ENCODE measurements at places on chromosomes 13 and 19. TPM values are rescaled to one million over a fixed set of nuclear protein-coding genes. Genes with fewer than 3 reads are reported as not detected.

Gene FXYD1
- total RNA-seq, result 152 TPM

DNA sequence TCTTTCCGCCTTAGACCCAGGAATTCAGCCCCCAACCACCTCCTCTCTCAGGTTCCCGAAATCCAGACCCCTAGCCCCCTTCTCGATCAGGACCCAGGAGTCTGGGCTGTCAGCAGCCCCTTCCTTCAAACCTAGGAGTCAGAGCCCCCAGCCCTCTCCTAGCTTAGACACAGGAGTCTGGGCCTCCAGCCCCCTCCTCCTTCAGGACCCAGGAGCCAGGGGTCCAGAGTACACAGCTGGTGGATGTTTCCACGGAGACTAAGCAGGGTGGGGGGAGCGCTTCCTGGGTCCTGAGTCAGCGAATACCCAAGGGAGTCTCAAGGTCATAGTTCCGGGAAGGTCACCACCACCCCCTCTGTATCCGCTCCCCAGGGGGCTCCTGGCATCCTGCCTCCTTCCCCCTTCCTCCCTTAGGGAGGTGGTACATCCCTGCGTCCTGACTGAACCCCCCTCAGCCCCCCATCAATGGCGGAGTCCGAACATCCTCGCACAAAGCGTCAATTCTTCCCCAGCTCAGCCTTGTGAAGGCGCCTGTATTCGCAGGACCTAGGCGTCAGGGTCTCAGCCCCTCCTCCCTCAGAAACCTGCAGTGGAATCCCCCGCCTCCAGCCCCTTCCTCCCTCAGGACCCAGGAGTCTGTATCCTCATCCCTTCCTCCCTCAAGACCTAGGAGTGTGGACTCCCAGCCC lies 4.6 kb downstream of the CADM4 start:
- DNase-seq, result peak; percentile 38

Gene C19orf73
- total RNA-seq, result 0.35 TPM

Gene POSTN
- 2,609 TPM for total RNA-seq

Gene AXL
- total RNA-seq, result 39.8 TPM

Gene PGLYRP2
- total RNA-seq, result not detected

GRCh38 chr19:38524994-38525634 lies 91.6 kb downstream of the RYR1 start:
- no peak for DNase-seq

GRCh38 chr13:113209759-113210421 lies 477 bp downstream of the CUL4A start:
- peak; percentile 55 for DNase-seq

- no peak for DNase-seq
These were observed 11.1 kb upstream of the MEX3D start for GRCh38 chr19:1579222-1579621.

DNA sequence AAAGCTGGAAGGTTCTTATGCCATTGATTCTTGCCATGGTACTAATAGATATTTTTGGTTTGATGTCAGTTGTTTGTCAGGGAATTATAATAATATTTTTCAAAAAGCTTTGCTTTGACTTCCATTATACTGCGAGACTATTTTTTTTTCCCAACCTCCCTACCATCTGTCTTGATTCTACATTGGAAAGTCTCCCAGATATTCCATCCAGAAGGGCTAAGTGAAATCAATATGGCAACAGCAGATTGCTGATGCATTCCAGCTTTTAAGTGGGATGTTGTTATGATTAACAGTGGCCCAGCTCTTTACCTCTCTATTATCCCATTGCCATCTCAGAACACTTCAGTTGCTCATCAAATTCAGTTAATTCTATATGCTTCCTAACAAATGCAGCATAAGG lies 247.4 kb downstream of the OXGR1 start:
- DNase-seq, result no peak

GRCh38 chr19:2300533-2300932 lies 7.4 kb downstream of the LINGO3 start:
- no peak for DNase-seq

GRCh38 chr13:109198585-109198984 lies 569.2 kb downstream of the MYO16 start:
- DNase-seq, result no peak

DNA sequence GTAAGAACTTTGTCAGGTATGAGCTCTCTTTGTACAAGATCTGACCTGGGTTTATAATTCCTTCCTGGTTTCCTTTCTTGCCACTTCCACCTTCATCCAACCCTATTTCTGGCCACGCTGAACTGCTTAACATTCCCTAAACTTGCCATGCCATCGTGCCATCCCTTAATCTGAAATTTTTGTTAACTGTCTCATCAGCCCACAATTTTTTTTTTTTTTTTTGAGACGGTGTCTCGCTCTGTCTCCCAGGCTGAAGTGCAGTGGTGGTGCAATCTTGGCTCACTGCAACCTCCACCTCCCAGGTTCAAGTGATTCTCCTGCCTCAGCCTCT lies 144.6 kb downstream of the GGACT start:
- DNase-seq, result no peak

GRCh38 chr13:97124915-97125809 lies 97.0 kb upstream of the MBNL2 start:
- DNase-seq, result peak; percentile 73

Gene EXOC3L2
- total RNA-seq, result 1.9 TPM

- peak; percentile 83 for DNase-seq
These were observed 59.7 kb downstream of the SPATA13 start for GRCh38 chr13:24220086-24220703.

- DNase-seq, result no peak
These were observed 24.1 kb downstream of the NKPD1 start for GRCh38 chr19:45136507-45137178.

DNA sequence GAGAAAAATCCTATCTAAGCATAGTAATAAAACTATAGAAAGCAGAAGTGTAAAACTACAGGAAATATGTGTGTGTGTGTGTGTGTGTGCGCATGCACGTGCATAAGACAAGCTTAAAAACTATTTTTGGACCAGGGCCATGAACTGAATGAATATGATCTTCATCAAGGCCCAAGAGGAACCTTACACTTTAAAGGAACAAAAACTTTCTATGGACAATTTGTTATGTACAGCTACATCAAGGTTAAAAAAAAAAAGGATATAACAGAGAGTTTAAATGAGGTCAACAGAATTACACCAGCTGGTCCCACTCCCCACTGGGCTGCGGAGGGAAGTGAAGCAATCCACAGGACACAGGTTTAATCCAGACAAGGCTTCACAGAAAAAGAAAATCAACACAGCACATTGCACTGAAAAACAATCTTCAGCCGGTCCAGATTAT lies 151.1 kb downstream of the LHFPL6 start:
- DNase-seq, result peak; percentile 97

Gene KIR2DL4
- total RNA-seq, result 0.04 TPM

Gene SBK2
- 0.89 TPM for total RNA-seq

- DNase-seq, result peak; percentile 45
These were observed 51.3 kb downstream of the ERICH6B start for GRCh38 chr13:45564133-45564776.

Gene MEF2B
- 0.98 TPM for total RNA-seq

DNA sequence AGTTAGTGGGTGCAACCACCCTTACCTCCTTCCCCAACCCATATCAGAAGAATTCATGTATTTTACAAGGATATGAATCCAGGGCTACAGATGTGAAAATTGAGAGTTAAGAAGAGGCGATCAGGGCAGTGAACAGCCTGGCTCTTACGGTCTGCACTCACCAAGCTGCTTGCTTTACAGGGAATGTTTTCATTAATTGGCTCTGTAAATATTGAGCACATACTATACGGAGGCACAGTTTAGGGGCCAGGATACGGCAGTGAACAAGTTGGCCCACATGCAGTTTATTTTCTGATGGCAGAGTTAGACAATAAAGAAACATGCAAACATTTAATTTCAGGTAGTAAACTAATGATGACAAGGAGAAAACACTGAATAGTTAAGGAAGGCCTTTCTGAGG lies 6.4 kb downstream of the POLR1D start:
- no peak for DNase-seq

Gene BEST2
- not detected for total RNA-seq

Measured in muscle of leg (tissue), 16 donors.